ENCODE measurements at places on chromosomes 12 and 14. TPM values are rescaled to one million over a fixed set of nuclear protein-coding genes. Genes with fewer than 3 reads are reported as not detected.

ANAPC7 gene
- total RNA-seq = 64.8 TPM

DNA sequence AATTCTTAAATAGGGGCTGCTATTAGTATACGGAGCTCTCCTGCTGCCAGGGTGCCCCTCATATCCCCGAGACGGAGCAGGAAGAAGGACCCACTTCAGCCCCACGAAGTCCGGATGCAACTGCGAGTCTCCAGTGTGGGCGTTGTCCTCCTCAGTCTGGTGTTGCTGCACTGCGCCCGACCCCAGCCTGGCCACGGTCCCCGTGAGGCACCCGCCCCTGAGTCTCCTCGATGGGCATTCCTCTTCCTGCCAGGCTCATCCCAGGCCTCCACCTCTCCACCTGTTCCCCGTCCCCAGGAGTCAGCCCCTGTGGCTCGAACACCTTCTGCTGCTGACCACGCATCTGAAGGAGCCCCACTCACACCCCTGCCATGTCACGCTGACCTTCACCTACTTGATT lies 68.1 kb upstream of the SFSWAP start:
- DNase-seq = no peak

PRKD1 gene
- total RNA-seq = 9.0 TPM

DDN gene
- 0.10 TPM for total RNA-seq

C14orf180 gene
- not detected for total RNA-seq

Data from endothelial cell (in vitro differentiated cells).